ENCODE measurements at places on chromosomes 4 and X.

- DNase-seq, result peak; percentile 12
Measured at GRCh38 chrX:31629195-31629594, 557.4 kb upstream of the FTHL17 start.

GRCh38 chr4:41784191-41784979, 35.9 kb upstream of the PHOX2B start:
- no peak for DNase-seq

DNA sequence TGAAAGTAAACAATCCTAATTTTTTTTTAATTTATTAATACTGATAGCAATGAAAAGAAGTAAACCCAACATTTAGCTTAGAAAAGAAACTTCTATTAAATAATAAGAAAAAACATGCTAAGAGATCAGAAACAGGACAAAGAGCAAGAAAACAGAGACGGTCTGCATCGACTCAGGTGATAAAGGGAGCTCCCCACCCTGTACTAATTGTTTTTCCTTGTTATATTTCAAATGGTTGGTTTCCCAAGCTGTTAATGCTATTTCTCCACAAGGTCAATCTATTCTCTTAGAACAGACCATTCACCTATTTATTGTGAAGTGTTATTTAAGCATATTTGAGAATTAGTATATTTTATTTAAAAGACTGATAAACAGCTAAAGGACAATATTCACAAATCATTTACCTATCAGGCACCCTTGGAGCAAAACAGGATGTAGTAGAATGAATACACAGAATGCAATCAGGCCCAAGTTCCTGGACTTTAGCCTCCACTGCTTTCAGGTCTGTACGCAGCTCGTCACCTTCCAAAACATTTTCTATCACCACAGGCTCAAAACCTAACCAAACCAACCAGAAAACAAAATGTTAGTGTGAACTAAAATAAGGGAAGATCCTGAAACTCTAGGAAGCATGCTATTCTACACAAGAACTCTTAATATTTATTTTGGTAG, 5.5 kb downstream of the SEPSECS start:
- DNase-seq, result no peak

DNA sequence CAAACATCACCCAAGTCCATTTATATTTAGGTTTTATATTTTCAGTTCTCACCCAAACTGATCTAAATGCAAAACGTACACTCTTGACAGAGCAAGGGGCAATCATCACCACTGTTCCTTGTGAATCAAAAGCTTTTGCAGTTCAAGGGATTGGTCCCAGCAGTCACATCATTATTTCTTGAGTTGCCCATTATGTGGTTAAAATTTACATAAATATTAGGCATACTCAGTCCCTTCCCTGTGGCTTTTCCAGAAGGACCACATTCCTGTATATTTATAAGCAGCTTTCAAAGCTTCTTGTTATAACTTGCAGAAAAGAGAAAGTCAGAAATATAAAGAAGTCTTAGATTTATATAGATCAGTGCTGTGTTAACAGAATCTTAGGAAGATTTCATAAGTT, 224.4 kb downstream of the CLCN4 start:
- no peak for DNase-seq

DNA sequence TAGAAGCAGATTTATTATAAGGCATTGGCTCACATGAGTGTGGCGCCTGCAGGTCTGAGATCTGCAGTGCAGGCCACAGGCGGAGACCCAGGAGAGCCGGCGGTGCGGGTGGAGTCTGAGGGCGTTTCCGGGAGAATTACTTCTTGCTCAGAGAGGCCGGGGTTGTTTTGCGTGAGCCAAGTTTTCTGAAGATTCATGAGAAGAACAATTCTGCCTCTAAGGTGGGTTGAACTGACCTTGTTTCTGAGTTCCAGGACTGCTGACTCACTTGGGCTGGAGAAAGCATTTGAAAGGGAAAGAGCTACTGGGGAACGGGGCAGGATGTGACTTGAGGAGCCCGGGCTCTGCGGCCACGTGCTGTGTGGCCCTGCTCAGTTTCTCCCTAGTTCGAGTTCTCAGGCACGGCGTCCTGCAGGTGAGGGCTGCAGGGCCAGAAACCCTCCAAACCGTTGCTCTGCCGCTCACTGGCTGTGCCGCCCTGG, 36.7 kb upstream of the SORCS2 start:
- no peak for DNase-seq

GRCh38 chr4:76689145-76689817, 208.7 kb downstream of the SOWAHB start:
- DNase-seq, result no peak

DNA sequence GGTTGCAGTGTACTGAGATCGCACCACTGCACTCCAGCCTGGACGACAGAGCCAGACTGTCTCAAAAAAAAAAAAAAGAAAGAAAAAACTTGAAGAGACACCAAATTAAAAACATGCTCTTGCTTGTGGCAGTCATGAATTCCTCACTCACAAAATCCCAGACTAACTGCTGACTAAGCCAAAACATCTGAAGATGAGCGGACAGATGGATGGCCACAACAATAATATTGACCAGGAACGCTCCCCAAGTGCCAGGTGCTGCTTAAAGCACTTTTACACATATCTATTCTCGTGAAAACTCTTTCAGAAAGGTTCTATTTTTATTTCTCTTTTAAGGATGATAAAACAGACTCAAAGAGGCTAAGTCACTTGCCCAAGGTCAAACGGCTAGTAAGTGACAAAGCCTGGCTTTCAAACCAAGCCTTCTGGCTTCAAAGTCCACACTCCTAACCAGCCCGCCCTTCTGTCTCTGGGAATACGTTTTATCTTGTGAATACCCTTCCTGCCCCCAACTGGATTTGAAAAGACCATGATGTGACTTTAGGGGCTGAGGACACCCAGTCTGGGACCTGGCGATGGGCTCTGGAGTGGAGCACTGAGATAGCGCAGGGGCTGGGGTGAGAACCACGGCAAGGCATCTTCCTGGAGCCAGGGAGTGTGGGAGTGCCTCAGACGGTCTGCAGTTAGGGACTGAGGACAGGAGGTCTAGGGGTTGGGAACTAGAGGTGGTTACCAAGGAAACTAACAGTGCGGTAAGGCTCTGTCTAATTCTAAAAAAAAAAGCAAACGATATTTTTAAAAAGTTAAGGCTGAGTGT, 9.5 kb upstream of the CXCR3 start:
- DNase-seq, result peak; percentile 65

DNA sequence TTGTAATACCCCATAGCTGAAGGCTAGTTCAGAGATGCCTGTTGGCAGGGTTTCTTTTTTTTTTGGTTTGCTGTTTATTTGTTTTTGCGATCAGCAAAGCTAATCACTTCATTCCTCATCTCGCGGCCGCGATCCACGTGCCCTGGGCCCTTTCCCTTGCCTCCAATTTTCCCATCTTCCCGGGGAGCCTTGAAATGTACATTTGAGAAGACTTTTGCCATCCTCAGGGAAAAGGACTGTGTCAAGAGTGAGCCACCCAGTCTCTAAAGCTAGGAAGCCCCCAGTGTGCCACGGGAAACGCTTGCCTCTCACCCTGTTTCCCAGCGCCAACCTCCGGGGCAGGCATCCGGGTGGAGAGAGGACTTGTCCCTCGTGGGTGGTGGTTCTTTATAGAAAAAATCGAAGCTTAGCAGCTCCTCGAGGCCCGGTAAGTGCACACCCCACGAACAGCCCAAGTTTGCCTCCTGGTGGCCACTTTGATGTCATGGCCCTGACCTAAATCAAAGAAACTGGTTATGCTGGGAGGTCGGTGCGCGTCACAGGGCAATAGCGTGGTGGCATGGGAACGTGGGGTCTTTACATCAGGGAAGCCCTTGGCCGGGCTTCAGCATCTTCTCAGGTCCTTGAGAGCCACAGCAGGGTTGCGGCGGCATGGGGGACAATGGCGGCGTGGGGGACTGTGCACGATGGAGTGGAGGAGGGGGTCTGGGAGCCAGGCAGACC, 42.0 kb downstream of the MAP7D3 start:
- peak; percentile 22 for DNase-seq

DNA sequence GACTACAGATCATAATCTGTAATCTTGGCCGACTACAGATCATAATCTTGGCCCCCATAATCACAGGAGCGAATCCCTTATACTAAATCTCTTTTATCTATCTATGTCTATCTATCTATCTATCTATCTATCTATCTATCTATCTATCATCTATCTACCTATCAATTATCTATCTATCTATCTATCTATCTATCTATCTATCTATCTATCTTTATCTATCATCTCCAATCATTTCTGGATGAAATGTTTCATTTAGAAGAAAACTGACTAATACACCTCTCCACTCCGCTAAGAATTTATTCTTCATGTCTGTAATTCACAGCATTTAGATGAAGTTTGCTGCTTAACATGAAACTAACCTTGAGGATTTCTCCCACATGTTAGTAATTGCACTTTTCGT, 45.0 kb upstream of the ACSL1 start:
- DNase-seq, result no peak

GRCh38 chr4:92128676-92129075, 175.1 kb upstream of the GRID2 start:
- no peak for DNase-seq

DNA sequence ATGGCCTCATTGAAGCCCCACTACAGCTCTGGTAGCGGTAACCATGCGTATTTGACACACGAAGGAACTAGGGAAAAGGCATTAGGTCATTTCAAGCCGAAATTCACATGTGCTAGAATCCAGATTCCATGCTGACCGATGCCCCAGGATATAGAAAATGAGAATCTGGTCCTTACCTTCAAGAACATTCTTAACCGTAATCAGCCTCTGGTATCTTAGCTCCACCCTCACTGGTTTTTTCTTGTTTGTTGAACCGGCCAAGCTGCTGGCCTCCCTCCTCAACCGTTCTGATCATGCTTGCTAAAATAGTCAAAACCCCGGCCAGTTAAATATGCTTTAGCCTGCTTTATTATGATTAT, 876 bp downstream of the HPRT1 start:
- DNase-seq, result peak; percentile 23

GRCh38 chrX:109472939-109473735, 8.7 kb downstream of the GUCY2F start:
- DNase-seq, result peak; percentile 37

- DNase-seq, result no peak
Measured at GRCh38 chr4:151743128-151743854, 17.5 kb downstream of the GATB start.

- DNase-seq, result no peak
Measured at GRCh38 chr4:40394236-40394635, 59.1 kb downstream of the CHRNA9 start.

DNA sequence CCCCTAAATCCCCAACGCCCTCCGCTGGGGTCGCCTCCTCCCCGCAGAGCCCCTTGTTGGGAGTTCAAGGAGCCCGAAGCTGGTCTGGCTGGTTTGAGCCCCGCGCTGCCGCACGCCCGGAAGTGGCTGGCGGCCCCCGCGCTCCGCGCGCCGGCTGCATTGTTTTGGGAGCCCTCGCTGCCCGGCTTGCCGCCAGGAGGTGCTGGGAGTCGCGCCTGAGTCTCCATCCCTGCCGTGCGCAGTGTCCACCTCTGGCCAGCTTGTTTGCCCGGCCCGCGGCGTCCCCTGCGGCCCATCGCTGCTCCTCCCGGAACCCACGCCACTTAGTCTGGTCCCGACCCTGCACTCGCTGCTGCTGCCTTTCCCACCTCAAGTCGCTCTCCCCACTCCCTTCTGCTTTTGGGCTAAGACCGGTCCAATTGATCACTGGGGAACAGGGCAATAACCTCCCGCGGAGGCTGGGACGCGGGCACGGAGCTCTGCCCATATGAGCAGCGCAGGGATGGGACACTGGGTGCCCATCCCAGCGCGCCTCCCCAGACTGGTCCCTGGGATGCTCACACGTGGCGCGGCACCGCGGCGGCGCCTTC, 2.2 kb upstream of the SFRP2 start:
- no peak for DNase-seq

GRCh38 chrX:14013054-14013453, 16.6 kb downstream of the GEMIN8 start:
- DNase-seq, result no peak

DNA sequence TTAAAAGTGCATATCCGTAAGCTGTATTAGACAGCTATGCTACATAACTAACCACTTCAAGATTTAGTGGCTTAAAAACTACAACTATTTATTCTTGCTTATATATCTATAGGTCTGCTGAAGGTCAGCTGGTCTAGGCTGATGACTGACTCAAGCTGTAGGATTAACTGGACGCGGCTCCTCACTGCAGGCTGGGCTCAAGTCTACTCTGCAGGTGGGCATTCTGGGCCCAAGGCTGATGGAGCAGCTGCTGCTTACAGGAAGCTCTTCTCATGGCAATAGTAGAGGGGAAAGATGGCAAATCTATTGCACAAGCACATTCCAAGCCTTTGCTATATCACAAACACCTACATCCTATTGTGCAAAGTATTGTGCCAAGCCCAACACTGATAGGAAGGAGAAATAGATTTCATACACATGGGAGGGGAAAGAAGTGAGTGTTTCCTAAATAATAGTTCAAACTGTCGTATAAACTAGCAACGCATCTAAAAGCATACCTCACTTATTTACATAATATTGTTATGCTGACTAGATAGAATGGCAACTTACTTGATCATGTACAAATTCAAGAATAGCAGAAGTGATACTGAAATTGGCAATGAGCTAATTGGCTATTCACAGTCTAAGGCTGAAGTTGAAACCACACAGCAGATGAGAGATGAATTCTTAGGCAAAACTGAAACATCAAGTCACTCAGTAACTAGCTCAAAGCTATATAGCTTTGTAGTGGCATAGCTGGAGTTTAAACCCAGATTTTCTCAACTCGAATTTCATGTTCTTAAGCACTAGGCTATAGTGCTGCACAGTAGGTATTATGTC, 263.8 kb downstream of the NKX6-1 start:
- peak; percentile 69 for DNase-seq

- no peak for DNase-seq
Measured at GRCh38 chrX:13571136-13571535, 1.7 kb downstream of the EGFL6 start.

DNA sequence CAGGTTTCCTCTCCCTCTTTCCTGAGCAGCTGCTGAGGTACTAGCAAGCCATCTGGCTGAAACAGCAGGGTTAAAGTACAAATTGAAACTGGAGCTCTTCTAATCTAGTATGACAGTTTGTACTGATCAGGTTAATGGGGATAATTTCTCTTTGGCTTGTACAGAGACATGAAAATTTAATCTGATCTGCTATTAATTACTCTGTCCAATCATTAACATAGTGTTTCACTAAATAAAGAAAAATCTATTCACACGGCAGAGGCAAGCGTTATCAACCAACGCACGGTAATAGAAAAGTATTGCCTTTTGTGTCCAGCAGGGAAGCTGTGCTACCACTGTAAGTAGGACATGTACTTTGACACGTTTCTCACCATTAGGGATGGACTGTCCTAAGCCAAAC, 71.1 kb downstream of the IGSF1 start:
- DNase-seq, result no peak
